ENCODE measurements at places on chromosomes 1 and 21.

- DNase-seq = no peak
Observed at GRCh38 chr1:68542586-68542985, 45.7 kb upstream of the DEPDC1 start.

- DNase-seq = no peak
Observed at GRCh38 chr1:27658951-27659496, 13.0 kb downstream of the IFI6 start.

DNA sequence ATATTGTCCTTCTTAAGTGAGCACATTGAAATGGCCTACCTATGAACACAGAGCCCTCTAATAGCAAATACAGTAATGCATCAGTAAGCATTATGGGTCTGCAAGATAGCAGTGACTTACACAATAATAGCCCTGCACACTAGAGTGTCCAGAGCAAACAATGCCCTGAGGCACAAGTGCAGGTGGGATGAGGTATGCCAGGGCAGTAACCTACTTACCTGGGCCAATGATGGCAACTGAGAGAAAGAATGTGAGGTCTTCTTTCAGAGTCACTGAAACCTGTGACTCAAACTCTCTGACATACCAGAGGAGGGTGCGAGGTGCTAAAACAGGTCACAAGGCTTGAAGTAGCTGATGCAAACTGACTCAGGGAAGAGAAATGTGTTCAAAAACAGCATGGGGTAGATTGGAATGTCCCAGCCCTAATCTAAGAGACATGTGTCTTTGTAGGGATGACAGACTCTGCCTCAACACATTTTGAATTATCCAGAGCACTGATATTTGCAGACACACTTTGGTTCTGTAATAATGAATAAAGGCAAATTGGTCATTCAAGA, 168.5 kb upstream of the RUNX1 start:
- DNase-seq = no peak

DNA sequence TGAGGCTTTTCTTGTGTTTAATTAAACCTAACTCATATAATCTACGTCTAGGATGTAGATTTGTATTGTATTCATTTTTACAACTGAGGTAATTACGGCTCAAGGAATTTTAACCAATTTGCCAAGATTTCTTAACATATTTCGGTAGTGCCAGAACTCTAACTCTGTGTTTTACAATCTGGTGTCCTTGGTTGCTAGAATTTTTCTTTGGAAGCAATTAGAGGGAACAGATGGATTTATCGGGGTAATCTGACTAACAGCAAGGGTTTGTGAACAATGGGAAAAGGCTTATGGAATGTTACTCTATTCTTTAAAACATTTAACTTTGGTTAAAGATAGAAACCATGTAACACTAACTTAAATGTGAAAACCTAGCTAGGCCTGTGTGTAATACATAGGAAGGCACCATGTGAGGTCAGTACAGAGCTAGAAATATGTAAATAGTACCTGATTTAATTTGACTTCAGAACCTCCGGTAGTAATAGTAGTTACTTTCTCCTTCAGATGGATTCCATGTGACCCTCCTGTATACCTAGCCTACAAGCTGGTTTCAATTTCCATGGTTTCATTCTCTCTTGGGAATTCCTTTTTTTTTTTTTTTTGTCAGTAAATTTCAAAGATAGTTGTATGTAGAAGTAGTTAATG, 1.2 kb downstream of the MTF2 start:
- DNase-seq = no peak

DNA sequence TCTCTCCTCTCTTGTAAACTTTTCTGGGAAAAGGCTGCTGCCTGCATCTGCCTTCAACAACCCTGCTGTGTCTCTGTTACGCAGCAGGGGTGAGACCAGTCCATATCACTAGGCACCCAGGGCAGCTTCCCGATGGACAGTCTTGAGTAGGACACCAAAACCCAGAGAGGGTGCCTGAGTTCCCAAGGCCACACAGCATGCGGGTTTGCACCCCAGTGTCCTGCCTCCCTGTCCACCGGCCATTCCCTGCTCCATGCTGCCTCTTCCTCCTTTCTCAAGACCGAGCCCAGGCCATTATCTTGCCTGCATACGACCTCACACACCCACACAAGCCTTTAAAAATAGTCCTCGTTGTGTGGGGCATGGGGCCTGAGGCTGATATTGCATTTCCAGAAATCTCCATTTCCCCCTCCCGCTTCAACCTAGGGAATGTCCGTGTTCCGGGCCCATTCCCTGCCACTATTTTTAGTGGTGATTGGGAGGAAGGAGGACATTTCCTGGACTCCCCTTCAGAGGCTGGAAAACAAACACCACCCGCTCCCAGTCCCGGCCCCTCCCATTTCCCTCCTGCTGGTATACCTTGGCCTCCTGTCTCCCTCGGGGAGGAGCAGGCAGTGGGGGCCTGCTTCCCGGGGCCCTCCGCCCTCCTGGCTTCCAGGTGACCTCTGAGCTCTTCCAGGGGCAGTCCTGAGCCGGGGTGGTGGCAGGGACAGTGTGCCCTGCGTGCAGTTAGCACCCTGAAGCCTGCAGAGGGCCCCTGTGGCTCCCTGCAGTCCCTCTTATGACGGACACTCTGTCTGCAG, 132.4 kb upstream of the TMEM51 start:
- no peak for DNase-seq

DNA sequence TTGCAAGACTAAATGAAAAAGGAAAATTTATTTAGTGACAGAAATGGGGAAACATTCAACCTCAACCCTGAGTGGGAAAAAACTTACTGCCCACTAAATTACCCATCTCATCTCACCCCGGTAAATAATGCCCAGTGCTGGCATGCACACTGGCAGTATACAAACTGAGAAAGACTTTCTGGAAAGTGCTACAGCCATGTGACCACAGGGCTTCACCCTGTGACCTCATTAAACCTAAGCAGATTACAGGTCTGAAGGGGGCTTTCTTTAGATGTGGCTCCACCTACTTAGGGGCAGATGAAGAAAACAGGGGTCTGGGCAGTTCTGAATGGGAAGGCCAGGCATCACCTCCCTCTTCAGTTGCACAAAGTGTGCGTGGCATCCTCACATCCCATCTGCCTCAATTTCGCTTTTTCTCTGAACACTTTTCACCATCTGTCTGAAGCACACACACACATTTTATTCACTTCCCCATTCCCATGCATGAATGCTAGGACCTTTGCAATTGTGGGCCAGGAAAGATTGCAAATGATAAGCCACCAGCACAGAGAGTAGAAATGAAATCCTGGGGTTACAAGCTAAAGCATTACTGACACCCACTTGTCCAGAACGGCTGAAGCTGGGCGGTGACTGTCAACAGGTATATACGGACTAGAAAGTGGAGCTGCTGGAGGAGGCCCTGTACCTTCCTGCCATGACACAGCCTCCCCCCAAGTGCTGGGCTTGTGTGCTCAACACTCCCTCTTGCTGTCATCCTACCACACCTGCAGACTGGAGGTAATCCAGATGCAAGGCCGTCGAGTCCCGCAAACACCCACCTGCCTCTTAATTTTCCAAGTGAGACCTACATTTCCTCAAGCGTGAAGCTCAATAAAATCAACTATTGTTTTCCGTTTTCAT, 2.7 kb downstream of the NADK start:
- DNase-seq = no peak

DNA sequence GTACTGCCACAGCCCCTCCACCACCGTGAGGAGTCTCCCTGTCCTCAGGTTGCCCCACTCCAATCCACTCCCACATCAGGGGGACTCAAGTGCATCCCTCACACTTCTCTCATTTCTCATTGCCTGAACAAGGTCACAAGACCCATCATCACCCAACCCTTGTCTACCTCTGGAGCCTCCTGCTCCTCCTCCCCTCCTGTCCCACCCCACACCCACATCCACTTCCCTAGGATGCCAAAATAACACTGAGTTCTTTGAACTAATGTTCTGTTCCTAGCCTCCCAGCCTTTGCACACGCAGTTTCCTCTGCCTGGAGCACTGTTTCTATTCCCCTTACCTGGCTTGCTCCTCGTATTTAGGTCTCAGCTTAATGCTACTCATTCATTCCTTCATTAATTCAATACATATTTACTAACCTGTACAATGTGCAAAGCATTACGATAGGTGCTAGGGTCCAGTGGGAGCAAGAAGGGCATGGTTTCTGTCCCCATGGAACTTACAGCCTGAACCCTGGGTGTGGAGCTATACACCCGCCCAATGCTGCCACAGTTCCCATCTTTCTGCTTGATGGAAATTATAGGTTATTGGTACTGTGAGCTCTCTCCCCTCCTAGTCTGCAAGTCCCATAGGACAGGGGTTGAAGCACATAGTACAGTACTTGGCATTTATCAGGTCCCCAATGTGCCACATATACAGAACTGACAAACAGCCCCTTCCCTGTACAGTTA, 96.1 kb upstream of the GRIK3 start:
- no peak for DNase-seq

GRCh38 chr1:115252585-115252984, 85.5 kb downstream of the NGF start:
- DNase-seq = no peak

DNA sequence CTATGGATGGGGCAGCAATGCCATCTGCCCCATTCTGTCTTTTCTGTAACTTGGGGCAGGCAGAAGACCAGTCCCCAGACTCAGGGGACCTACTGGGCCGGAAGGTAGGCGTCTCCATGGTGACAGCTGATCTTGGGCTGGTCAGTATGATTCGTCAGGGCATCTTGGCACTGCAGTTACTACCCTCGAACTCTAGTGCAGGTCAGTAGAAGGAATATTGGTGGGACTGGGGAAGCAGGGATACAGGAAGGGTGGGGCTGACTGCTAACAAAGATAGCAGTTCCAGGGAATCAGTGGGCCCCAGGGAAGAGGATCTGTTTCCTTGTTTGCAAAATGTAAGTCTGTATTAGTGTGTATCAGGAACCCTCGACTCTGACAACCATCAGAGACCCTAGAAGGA, 26.2 kb downstream of the SZT2 start:
- no peak for DNase-seq
